AG04450 (cell line): ENCODE measurements at places on chromosomes 4 and X. TPM values are rescaled to one million over a fixed set of nuclear protein-coding genes. Genes with fewer than 3 reads are reported as not detected.

COL4A6 gene
- 19.9 and 20.2 TPM in 2 replicates for polyA plus RNA-seq

SLC16A2 gene
- 38.5 and 42.6 TPM in 2 replicates for polyA plus RNA-seq

TXK gene
- not detected in 2 replicates for polyA plus RNA-seq

IL2RG gene
- polyA plus RNA-seq = not detected in 2 replicates

DNA sequence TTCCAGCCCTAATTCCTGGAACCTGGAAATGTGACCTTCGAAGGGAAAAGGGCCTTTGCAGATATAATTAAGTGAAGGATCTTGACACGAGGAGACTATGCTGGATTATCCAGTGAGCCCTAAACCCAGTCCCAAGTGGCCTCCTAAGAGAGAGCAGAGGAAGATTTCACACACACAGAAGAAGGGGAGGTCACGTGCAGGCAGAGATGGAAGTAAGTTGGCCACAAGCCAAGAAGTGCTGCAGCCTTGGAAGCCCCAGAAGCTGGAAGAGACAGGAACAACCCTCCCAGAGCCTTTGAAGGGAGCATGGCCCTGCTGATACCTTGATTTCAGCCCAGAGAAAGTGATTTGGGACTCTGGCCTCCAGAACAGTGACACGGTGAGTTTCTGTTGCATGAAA is 51.9 kb downstream of the EVC2 start:
- DNase-seq = no peak

DNA sequence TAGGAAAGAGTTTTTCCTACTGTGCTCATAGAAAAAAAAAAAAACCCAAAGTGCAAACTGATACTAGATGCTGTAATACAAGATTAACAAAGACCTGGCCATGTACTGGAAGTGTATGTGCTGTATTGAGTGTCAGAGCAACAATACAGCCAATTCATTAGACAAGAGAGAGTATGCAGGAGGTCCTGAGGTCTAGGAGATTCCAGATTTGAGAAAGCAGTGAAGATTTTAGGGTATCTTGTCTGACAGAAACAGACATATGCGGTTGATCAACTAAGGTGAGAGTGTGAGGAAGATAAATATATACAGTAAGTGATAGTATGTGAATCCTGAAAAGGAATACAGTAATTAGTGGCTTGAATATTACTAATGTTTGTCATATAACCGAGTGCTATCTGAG is 3.0 kb downstream of the GPR174 start:
- DNase-seq = no peak

GRCh38 chr4:173413036-173413435 is 14.1 kb upstream of the SCRG1 start:
- no peak for DNase-seq

DNA sequence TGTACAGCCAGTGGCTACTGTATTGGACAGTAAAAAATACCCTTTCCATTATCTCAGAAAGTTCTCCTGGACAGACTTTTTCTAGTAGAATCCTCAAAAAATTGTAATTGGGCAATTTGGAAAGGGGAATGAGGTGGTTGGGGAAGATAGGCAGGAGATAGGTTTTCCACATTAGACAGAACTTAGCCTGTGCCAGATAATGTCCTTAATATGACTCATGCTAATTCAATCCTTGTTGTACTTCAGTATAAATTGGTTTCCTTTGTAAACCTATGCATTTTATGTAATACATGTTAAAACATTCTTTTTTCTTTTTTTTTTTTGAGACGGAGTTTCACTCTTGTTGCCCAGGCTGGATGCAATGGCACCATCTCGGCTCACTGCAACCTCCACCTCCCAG is 8.9 kb downstream of the EIF4E start:
- peak; percentile 23 for DNase-seq

GRCh38 chrX:110420771-110421499 is 62.3 kb downstream of the RTL9 start:
- DNase-seq = no peak

GRCh38 chrX:135740681-135741149 is 27.3 kb downstream of the CT45A1 start:
- no peak for DNase-seq

DNA sequence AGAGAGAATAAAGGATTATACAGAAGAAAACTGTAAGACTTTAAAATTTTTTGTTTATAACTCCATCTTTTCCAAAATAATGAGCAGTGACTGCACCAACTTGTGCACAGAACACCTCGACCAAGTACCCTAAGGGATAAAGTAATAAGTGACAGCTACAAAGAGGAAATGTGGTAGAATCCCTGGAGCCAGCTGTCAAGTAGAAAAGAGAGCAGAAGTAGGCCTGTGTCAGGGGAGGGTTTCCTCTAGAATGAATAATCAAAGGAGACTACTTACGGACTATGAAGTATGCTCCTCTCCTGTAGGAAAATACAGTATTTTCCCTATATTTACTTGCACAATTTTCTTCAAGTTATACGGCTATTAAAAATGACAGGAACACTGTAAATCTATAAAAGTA is 1.2 kb downstream of the EIF1AX start:
- DNase-seq = no peak

DNA sequence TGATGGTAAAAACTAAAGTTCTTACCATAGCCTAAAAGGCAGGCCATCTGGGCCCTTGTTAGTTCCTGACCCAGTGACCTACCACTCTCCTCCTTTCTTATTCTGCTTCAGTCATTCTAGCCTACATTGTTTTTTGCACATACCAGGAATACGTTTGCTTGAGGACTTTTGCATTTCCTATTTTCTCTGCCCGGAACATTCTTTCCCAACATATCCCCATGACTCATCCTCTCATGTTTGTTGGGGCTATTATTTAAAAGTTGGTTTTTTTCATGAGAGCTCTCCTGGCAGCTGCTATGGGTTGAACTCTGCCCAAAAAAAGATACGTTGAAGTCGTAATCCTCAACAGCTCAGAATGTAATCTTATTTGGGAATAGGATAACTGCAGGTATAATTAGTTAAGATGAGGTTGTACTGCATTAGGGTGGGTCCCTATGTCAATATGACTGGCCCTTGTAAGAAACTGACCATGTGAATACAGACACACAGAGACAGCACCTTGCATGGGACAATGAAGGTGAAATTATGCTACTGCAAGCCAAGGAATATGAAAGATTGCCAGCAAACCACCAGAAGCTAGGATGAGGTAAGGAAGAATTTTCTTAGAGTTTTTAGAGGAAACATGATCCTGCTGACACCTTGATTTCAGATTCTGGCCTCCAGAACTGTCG is 138.3 kb upstream of the PDHA2 start:
- DNase-seq = no peak
